A172 (cell line): ENCODE measurements at places on chromosomes 16 and 17. TPM values are rescaled to one million over a fixed set of nuclear protein-coding genes. Genes with fewer than 3 reads are reported as not detected.

Gene MYH13
- total RNA-seq = not detected in 2 replicates

Gene ABCA9
- 0.02 TPM in 1 of 2 replicates, not detected in the other for total RNA-seq

Gene TMEM95
- total RNA-seq = not detected in 2 replicates

Gene ZNF207
- total RNA-seq = 221 and 227 TPM in 2 replicates

Gene ASB16
- total RNA-seq = 0.29 TPM in 1 of 2 replicates, not detected in the other

Gene VMO1
- not detected in 2 replicates for total RNA-seq

Gene GAS2L2
- not detected in 2 replicates for total RNA-seq

Gene ZC3H7A
- 32.0 and 73.5 TPM in 2 replicates for total RNA-seq

Gene DOC2B
- 0.14 TPM in 2 replicates for total RNA-seq

Gene HAP1
- total RNA-seq = 0.14 and 0.43 TPM in 2 replicates

DNA sequence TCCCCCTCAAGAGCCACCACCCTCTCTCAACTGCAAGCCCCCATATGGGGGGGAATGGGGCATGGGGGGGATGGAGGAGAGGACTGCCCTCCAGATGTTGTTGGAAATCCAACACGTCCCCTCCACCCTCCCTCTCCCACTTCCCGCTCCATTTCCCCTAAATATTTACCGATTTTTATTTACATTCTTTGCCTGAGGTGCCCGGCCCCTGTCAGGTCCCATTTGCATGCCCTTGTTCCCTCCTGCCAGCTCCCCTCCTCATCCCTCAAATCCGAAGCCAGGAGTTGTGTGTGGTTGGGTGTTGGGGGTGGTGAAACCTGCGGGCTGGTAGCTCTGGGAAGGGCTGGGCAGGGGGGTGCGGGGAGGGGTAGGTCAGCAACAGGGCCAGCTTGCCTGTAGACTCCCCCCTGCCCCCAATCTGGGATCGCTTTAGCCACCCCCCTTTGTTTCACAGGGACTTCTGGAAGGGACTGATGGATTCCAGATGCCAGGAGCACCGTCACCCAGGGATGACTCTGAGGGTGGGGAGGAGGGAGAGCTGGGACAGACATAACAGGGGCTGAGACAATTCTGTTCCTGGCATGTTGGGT, 39.7 kb upstream of the NGFR start:
- DNase-seq = no peak

DNA sequence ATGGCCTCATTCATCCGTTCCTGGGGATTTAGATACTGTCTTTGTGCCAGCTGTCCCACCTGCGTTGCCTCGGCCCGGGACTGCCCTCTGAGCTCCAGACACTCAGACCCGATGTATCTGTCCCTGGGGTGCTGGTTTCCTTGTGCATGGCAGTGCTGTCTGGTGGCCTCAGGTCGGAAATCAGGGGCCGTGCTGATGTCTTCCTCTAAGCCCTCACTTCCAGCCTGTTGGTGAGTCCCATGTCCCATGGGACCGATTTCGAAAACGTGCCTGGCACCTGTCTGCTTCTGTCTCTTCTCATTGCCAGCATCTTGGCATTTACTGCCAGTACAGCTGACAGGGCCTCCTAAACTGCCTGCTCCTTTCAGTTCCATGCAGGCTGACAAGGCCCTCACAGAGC, 22.1 kb downstream of the NT5M start:
- no peak for DNase-seq

- peak; percentile 26 for DNase-seq
Measured at GRCh38 chr17:66747578-66748275, 87.2 kb upstream of the CACNG5 start.

DNA sequence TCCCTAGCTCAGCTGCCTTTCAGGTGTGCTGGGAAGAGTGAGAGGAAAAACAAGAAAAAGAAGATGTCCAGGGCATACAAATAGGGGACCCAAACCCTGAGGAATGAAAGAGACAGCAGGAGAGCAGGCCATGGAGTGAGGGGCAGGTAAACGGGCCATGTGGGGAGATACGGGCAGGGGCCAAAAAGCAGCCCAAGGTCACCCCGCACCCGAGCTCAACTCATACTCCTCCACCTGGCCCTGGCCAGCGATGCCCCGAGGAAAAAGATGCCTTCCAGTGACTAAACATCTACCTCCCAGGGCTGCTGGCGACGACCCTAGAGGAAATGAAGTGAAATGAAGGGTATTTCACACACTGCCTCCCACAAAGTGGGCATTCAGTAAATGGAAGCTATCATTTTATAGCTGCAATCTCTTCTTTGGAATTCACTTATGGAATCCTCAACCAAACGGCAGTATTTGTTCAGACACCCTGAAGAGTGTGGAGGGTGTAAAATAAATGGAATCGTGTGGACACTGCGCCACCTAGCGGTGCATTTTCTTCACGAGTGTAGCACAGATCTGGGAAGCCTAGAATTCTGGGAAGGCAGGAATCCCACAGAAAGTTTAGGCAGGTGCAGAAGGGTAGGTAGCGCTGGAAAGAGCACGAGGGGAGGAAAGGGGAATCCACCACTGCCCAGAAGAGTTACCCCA, 14.9 kb downstream of the ELAC2 start:
- DNase-seq = peak; percentile 68

- peak; percentile 44 for DNase-seq
Measured at GRCh38 chr17:10620823-10621222, 36.3 kb downstream of the MYH3 start.

DNA sequence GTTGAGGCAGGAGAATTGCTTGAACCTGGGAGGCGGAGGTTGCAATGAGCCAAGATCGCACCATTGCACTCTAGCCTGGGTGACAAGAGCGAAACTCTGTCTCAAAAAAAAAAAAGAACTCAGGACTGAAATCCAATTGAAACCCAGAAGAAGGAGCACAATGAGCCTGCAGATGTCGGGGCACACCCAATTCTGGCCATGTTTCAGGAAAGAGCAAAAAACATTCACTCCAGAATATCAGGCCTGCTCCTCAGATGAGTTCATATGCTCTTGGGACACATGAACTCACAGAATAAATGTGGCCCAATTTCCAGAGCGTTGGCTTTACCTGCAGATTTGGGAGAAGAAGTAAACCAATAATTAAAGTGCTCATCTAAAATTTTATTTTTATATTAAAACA, 3.0 kb upstream of the CMTM2 start:
- no peak for DNase-seq

- DNase-seq = no peak
Measured at GRCh38 chr17:56431736-56432135, 161.8 kb upstream of the NOG start.

DNA sequence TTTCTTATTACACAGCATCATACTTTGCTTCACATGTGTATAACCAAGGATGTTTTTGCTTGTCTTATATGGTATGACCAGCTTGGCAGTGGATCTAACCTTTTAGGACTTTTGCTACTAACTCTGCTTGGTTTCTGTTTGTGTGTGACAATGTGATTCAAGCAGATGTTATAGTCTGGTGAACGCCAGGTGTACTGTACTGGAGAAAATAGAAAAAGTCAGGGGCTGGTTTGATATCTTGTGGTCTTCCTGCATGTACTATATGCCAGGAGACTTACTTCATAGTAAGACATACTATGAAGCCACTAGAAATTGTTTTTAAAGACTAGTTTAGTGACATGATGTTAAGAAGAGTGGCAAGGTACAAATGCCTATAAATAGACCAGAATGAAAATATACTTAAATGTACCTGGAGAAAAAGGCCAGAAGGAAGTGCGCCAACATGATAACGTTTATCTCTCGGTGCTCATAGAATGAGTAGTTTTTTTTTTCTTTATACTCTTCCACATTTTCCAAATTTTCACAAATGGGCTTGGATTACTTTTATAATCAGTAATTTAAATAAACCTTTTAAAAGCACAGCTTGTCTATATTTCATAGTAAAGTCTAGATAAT, 112.3 kb downstream of the PRKCA start:
- DNase-seq = no peak

- no peak for DNase-seq
Measured at GRCh38 chr17:35965272-35965671, 16.0 kb downstream of the CCL16 start.

GRCh38 chr17:40362696-40363110, 1.8 kb downstream of the GJD3 start:
- DNase-seq = peak; percentile 68

DNA sequence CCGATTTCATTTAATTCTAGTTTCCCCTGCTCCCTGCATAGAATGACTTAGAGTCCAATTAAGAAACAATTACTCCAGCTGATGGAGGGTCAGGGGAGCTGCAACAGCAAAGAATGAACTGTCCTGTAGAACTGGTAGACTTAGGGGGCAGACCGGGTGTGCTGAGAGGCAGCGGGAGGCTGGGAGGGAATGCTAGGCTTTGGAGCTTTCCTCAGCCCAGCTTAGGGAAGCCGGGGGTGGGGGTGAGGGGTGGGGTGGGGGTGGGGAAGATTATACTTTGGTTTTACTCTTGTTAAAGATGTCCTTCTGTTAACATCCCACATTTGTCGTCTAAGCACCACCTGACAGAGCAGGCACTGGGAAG, 458.6 kb upstream of the ASIC2 start:
- DNase-seq = no peak
